ENCODE measurements at places on chromosomes 1 and 21.

- no peak for DNase-seq
Measured at GRCh38 chr1:85146972-85147359, 53.9 kb downstream of the SYDE2 start.

GRCh38 chr1:25098717-25099116 lies 133.6 kb downstream of the SYF2 start:
- no peak for DNase-seq

DNA sequence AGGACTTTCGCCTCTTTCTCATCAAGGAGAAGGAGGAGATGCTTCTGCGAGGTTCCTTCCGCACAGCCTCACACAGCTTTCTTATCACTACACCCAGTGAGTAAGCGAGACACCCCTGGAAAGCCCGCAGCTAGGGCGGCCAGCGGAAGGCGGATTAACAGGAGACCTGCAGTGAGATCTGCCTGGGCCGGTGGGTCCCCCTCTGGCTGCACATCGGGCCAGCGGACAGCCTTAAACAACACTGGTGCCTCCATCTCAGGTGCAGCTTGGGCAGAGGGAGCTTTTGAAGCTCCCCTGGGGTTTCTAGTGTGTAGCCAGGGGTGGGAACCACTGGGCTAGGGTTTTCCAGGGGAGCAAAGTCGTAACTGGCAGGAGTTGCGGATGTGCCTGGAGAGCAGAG lies 17.5 kb upstream of the MTARC1 start:
- DNase-seq, result no peak

GRCh38 chr1:194056169-194056568 lies 869.8 kb upstream of the B3GALT2 start:
- no peak for DNase-seq

- no peak for DNase-seq
Measured at GRCh38 chr1:222909586-222909985, 94.7 kb downstream of the DISP1 start.

GRCh38 chr21:27645285-27645684 lies 678.4 kb upstream of the ADAMTS5 start:
- DNase-seq, result no peak

GRCh38 chr1:233614743-233615521 lies 1.0 kb downstream of the KCNK1 start:
- no peak for DNase-seq

- no peak for DNase-seq
Measured at GRCh38 chr1:198387587-198387986, 152.9 kb downstream of the ATP6V1G3 start.

GRCh38 chr1:178405137-178405536 lies 91.6 kb downstream of the CLEC20A start:
- no peak for DNase-seq

- no peak for DNase-seq
Measured at GRCh38 chr1:177053648-177054047, 110.9 kb downstream of the ASTN1 start.

GRCh38 chr1:78038071-78038470 lies 7.7 kb upstream of the GIPC2 start:
- DNase-seq, result no peak

- no peak for DNase-seq
Measured at GRCh38 chr1:198212126-198212525, 55.3 kb downstream of the NEK7 start.

- peak; percentile 82 for DNase-seq
Measured at GRCh38 chr1:153658400-153659174, at the start of gene SNAPIN. Gene SNAPIN, plus strand, starts transcription at chr1:153658703. Its CDS starts 41 bp downstream, at chr1:153658744.

DNA sequence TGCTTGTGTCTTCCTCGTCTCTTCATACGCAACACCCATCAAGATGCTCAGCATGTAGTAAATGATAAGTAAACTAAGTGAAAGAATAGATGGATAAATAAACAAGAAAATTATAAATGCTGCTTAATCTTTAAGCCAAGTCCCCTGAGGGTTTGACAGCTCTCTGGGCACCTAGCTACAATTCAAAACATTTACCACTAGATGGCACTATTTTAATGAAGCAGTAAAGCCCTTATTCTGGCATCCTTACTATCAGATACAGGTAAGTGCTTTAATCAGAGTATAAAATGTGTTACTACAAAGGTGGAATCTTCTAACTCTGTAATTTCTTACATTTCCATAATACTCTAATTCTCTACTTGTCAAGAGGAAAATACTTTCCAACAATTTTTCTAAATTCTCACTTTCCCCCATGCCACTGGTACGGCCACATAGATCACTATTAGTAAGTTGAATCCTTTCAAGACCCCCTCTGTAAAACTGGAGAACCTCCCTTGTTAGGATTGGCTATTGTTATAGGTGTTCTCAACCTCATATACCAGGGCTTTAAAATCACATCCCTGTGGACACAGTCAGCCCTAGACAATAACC lies 137.8 kb downstream of the BARHL2 start:
- no peak for DNase-seq

DNA sequence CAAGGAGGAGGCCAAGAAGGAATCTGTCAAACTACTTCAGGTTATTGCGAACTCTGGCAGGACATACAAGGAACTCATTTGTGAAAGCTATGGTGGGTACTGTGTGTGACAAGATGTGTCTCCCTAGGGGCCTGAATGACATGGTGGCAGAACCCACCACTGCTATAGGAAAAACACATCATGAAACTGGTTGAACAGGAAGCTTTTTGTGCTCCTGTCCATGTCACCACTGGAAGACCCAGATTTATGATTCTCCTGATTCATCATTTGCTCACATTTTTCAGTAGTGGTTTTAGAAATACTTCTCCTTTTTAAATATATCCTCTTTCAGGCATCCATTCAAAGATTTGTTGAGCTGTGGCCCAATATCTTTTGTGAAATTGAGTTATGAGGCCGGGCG lies 23.6 kb downstream of the ARMH1 start:
- DNase-seq, result no peak

DNA sequence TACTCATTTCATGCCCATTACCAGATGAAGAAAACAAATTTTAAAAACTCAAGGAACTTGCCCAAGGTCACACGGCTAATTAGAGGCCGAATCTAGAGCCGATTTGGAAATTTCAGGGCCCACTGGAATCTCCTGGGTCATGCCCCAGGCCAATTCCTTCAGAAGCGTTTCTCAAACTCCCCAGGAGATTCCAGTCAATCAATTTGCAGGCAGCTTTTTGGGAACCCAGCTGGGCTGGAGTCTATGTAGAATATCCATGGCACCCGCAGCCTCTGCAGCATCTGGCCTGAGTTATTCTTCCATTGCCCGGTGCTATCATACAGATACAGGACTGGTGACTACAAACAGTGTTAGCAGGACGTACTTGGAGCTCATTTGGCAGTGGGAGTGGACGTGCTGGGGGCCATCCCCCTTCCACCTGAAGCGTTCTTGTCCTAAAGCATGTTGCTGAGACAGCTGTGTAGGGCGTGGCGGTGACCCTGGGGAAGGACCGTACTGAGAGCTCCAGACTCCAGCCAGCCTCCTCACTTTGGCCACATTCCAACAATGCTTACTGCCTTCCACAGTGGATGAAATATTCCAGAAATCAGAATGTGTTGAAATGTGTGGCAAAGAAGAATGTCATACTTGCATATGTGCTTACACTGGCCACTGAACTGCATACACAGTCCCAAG lies 38.3 kb downstream of the ABCG1 start:
- no peak for DNase-seq

GRCh38 chr1:207463021-207463420 lies 8.9 kb downstream of the CR2 start:
- no peak for DNase-seq

- no peak for DNase-seq
Measured at GRCh38 chr1:207064561-207064960, 11.5 kb downstream of the PFKFB2 start.

DNA sequence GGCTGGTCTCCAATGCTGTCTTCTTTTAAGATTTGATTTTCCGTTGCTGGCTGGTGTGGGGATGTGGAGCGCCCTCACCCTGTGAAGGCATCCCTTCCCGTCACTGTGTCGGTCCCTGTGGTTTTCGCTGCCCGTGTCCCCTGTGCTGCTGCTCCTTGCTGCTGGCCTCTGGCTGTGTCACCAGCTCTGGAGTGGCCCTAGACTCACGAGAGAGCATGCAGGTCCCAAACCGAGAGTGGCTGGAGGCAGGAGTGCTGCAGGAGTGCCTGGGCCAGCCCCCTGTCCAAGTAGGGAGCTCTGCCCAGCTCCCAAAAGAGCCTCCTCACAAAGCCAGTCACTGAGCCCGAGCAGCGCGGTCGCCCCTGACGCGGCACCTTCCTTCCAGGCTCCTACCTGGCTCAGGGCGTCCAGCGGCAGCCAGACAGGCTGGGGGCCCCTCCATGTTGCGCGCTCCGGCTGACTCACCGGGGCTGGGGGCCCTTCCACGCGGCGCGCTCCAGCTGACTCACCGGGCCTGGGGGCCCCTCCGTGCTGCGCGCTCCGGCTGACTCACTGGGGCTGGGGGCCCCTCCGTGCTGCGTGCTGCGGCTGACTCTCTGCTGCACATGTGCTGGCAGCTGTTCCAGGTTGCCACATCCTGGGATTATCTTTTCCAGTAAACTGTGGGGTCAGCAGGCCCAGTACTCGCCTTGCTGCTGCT lies 106.7 kb upstream of the COL6A1 start:
- DNase-seq, result no peak

DNA sequence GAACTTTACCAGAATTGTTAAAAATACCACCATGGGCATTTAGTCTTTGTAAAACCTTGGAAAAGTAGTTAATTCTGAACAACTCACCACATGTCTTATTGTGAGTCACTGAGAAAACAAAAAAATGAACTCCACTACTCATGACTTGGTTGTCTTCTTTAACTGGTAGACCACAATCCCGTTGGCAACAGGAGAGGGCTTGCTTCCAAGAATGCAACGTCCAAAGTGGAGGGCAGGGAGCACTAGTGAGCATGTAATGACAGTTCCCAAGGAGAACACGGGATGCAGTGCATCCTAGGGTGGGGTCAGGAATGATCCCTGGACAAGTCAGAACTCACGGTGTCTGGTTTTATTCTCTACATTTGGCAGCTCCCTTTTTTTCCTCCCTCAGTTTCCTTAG lies 15.2 kb upstream of the HMCN1 start:
- DNase-seq, result no peak

DNA sequence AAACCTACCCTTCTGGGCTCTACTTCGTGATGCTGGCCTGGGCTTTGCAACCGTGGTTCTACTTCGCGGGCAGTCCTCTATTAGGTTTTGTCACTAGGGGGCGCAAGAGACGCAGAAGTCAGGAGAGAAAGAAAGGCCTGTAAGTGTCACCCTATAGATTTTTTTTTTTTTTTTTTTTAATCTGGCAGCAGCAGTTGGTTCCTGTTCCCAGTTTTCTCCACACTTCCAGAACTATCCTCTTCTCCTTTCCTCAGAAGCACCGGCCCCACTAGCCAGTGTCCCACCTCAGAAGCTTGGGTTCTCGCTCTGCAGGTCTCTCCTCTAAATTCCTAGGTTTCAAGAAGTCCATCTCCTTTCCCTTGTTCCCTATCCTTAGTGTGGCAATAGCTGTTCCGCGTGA lies 9.1 kb upstream of the LCE2D start:
- no peak for DNase-seq

- DNase-seq, result no peak
Measured at GRCh38 chr1:173856903-173857302, 10.9 kb downstream of the GAS5 start.

- DNase-seq, result no peak
Measured at GRCh38 chr1:19332832-19333231, 20.7 kb downstream of the SLC66A1 start.

DNA sequence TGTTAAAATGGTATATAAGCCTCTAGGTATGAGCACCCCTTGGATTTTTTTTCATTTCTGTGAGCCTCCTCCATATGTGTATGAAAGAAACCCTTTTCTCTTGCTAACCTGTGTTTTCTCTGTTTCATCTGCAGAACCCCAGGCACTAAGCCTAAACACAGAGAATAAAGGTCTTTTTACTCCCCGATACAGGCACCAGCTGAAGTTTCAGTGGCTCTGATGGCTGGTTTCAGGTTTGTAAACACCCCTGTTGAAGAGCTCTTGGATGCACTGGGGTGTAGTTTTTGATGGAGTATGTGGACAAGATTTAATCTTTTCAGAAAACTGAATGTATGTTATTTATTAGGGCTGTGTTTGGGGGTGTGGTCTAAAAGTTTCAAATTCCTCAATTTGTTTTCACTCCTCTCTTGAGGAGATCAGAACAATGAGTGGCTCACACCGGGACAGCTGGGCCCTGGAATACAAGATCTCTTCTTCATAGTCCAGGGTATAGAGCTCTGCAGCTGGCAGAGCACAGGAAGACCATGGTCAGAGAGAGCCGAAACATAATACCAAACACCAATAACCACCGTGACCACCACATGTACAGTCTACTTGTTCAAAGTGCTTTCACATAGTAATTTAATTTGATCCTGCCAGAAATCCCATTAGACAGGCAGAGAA lies 50.2 kb upstream of the VTCN1 start:
- no peak for DNase-seq
